ENCODE measurements at places on chromosomes 16 and 17. TPM values are rescaled to one million over a fixed set of nuclear protein-coding genes. Genes with fewer than 3 reads are reported as not detected.

GRCh38 chr17:72115781-72116525 is 4.9 kb upstream of the SOX9 start:
- DNase-seq = peak; percentile 41

DNA sequence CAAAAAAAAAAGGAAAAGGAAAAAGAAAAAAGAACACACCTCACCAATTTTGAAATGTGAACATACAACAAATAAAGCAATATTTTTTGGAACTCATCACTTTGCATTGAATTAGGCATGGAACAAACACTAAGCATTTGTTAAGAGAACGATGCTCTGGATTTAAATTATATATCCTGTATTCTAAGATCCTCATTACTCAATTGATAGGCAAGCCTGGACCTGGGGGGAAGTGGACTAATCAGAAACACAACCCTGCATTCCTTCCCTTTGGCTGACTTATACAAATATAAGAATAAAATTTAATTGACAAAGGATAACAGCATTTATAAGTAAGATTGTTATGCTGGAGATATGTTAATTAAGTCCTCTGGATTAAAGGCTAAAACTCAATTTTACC is 2.2 kb downstream of the GJC1 start:
- no peak for DNase-seq

DNA sequence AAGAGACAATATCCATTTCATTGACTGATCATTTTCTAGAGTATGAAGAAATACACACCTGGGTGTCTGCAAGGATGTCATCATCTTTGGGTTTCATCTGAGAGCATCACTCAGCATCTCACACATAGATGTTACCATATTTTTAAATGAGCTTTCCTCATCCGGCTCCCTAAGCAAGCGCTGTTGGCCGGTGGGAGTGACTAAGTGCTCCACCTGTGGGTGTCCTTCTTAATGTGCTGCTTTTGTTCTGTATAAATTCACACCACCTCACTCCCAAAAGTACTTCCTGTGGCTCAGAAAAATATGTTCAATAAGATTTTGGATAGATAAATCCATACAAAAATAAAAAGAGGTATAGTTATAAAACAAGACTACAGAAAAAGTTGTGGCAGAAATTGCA is 7.4 kb downstream of the SSTR2 start:
- DNase-seq = no peak

GRCh38 chr17:32488604-32489180 is 1.9 kb downstream of the CDK5R1 start:
- DNase-seq = no peak

- no peak for DNase-seq
These were observed 259.0 kb downstream of the HS3ST4 start for GRCh38 chr16:25950586-25951281.

GRCh38 chr16:58337090-58337444 is 42.2 kb upstream of the PRSS54 start:
- no peak for DNase-seq

GRCh38 chr17:2070241-2071023 is 15.5 kb downstream of the HIC1 start:
- no peak for DNase-seq

DNA sequence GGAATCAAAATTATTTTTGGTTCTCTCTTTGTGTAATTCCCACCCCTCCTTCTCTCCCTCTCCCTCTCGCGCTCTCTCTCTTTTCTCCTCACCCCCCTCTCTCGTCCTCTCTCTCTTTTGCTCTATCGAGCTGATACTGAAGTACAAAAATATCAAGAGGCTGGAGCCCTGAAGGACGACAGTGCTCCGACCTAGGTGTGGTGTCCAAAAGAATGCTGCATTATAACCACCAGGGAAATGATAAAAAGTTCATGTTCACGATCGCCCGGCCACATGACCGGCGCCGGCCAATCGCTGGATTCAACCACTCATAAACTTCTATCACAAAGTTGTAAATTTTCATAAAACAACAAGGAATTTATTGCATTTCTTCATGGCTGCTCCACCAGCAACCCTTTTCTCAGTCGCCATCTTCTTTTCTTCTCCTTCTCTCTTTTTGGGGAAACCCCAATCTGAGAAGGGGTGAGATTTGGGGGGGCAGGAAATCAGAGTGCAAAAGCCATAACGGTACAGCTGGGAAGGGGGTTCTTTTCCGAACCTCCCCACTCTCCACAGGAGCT is at the start of gene HOXB6:
HOXB6 (minus strand) TSS at position 217 of the 560 bp plus-strand sequence. CDS start 6,836 bp downstream, outside the sequence.
- no peak for DNase-seq

GRCh38 chr17:70434536-70435490 is 265.5 kb downstream of the KCNJ2 start:
- no peak for DNase-seq

- DNase-seq = no peak
These were observed 28.4 kb upstream of the MED13 start for GRCh38 chr17:62093188-62094155.

- DNase-seq = no peak
These were observed 159.0 kb upstream of the MPHOSPH6 start for GRCh38 chr16:82328881-82329469.

- DNase-seq = no peak
These were observed 809.5 kb upstream of the GOT2 start for GRCh38 chr16:59543641-59544040.

DNA sequence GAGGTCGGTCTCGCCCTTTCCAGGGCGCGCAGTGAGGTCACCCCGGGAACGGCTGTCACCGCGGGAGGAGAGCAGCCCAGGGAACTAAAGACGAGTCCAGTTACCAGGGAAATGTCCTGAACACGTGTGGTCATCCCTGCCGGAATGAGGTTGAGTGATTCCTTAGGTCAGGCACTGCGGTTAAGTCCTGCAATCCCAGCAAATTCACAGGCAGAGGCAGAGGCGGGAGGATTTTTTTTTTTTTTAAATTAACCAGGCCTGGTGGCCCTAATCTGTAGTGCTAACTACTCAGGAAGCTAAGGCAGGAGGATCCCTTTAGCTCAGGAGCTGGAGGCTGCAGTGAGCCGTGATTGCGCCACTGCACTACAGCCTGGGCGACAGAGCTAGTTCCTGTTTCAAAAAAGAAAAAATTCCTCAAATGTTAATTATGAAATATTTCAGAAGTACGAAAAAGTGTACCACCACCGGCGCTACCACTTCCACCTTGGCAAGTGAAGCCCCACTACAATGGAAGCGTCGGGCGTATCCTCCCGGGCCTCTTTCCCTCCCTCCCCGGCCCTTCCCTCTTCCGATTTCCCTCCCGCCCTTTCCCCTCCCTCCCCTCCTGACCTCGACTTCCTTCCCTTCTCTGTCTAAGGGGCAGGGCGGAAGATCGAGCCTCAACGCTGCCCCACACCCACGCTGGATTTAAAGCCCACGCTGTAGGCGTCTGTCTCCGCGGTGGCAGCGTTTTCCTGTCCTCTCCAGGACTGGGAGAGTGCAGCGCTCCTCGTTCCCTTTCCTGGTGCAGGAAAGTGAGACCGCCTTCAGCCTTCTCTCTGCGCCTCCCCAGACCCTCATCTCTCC is 27.3 kb downstream of the SLFN11 start:
- peak; percentile 30 for DNase-seq

GRCh38 chr16:87359121-87359520 is 24.5 kb downstream of the FBXO31 start:
- DNase-seq = no peak

DNA sequence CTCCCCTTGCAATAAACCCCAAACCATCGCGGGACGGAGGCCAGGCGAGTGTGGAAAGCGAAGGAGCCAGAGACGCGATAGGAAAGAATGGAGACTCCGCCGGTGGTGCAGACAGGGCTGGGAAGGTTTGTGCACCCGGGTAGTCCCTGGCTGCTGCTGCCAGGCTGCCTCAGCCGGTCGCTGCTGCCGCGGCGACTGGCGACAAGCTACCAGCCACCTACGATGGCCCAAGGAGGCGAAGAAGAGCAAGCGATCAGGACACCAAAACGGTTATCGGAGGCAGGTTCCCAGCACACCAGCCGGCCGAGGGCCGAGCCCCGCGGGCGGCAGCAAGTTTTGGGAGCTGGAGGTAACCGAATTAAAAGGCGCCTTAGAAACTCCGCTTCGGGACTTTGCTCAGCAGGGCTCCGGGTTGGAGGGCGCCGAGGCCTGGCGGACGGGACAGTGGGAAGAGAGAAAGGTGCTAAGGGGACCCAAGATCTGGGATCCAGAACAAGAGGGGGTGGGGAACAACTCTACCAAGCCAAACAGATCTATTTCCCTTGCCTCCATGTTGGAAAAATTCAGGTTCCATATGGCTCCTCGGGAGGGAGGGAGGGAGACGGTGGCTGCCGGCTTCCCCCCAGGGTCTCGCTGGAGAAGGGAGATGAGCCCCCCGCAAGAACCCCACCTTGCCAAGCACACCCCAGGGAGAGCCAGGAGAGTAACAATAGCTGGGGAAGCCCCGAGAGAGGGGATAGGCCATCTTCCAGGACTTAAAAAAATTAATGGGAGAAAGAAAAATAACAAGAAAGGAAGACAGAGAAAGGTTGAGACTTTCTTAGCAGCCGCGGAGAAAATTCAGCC is 9.7 kb upstream of the HOXB2 start:
- no peak for DNase-seq

- no peak for DNase-seq
These were observed 10.3 kb downstream of the ATXN1L start for GRCh38 chr16:71855937-71856662.

DNA sequence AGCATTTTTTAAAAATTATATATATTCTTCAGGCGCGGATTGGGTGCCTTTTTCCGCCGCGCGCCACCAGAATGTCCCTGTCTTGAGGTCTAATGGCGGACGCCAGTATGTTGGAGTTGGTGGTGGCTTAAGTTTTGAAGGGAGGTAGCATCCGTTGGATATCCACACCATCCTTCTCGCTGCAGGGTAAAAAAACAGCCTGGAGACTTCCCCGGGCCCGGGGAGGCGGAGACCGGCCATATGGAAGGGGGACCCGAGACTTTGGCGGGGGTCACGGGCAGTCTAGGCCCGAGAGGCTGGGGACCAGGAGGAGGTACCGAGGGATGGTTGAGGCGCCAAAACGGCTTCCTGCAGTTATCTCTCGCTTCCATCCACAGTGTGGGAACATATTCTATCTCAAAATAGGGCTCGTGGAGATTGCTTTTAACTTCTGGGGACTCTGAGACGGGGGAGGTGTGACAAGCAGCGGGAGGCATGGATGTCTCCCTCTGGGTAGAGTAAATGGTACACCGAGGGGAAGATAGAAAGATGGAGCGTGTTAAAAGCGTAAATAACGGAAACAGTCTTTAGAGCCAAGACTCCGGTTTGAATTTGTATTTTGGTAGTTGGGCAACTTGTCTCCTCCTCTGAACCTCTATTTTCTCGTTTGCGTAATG is at the start of gene SF3B3:
SF3B3 (plus strand) TSS at position 74 of the 656 bp plus-strand sequence. CDS start 2,841 bp downstream, outside the sequence.
- peak; percentile 81 for DNase-seq

DNA sequence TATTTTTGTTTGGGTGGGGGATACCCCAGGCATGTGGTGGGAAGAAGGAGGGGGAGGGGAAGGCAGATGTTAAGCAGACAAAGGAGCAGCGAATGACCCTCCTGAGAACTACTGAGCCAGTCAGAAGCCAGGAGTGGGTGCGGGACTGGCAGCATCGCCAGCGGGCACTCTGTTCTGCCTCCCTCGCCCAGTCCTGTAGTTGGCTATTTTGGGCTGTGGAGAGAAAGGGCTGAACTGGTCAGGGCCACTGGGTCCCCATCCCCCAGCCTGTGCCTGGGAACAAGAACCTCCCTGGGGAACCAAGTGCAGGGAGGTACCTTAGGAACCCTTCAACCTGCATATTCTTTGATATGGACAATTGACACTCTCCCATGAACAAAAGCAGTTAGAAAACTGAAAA is 6.4 kb downstream of the LRRC3C start:
- no peak for DNase-seq

GRCh38 chr17:11991461-11991860 is 5.8 kb downstream of the ZNF18 start:
- DNase-seq = no peak

DNA sequence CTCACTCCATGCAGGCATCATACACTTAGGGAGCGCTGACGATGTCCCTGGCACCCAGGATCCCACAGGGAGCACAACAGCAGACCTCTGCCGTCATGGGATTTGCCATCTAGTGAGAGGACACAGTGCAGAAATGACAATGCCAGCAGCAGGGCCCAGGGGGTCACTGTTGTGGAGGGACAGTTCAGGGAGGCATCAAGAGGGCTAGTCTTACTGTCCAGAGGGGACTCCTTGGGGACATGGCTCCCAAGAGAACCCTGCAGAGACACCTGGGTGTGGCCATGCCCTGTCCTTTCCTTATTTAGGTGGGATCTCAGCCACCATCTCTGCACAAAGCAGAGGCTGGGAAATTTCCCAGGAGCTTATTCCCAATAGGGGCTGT is 73.7 kb downstream of the CRISPLD2 start:
- no peak for DNase-seq

- no peak for DNase-seq
These were observed 31.0 kb downstream of the OMG start for GRCh38 chr17:31266042-31266441.

- DNase-seq = no peak
These were observed 4.8 kb downstream of the CYB5D2 start for GRCh38 chr17:4147751-4148310.

The TERB1 gene
- 30.6 TPM for total RNA-seq

The GRAPL gene
- 2.0 TPM for total RNA-seq

The ZNF629 gene
- total RNA-seq = 21.9 TPM

The SCRN2 gene
- total RNA-seq = 38.0 TPM
